Forelimb muscle (tissue), 1 donor: ENCODE measurements at places on chromosomes 7 and 10. TPM values are rescaled to one million over a fixed set of nuclear protein-coding genes. Genes with fewer than 3 reads are reported as not detected.

DNA sequence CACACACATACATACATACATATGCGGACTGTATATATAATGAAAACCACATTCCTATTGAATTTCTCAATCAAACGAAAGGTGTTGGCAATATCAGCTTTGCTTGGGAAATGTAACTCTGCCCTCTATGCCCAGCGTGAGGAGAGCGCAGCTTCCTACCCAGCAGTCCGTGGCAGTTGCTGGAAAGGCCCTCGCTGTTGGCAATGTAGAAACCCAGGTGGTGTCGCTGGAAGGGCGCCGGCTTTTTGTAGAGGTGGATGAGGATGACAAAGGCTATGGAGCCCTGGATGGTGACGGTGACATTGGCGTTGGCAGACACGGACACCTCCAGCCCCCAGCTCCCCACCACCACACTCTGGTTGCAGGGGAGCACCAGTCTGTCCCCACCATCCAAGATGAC lies 100.9 kb downstream of the ITIH5 start:
- DNase-seq: no peak

GRCh38 chr7:104791080-104791479 lies 222.9 kb upstream of the KMT2E start:
- DNase-seq: no peak

DNA sequence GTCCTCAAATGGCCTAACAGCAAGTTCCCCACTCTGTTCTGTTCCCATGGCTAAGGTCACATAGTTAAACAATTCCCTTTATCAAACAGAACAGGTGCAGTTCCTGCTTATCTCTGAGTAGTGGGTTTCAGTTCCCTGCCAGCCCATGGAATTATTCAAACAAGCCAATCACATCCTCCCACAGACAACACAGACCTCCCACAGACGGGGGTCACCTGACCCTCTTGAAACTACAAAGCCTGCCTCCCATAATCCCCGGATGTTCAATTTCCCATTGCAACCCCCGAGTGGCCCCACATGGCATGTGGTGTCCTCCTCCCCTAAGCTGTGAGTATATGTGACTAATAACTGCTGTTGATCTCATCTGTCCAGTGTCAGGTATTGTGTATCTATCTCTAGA lies 64.1 kb downstream of the TMEM168 start:
- DNase-seq: no peak

- no peak for DNase-seq
Observed at GRCh38 chr7:39184391-39184790, 206.7 kb downstream of the POU6F2 start.

DNA sequence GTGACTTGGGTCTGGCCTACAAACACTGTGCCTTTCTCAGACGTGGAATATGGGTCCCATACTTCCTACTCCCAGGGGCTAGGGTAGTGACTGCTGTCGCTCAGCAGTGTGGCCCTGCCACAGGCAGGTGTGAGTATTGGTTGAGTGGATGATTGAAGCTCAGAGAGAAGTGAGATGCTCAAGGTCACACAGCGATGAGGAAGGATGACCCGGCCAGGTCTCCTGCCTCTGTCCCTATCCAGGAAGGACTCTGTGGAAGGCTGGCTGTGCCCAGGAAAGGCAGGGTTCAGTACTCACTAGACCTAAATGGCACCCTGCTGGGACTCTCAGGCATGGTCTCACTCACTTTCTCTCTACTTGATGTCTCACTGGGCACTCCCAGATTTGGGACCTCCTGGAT lies 2.8 kb downstream of the PRF1 start:
- DNase-seq: no peak

The MYH16 gene
- 0.18 TPM for polyA plus RNA-seq

DNA sequence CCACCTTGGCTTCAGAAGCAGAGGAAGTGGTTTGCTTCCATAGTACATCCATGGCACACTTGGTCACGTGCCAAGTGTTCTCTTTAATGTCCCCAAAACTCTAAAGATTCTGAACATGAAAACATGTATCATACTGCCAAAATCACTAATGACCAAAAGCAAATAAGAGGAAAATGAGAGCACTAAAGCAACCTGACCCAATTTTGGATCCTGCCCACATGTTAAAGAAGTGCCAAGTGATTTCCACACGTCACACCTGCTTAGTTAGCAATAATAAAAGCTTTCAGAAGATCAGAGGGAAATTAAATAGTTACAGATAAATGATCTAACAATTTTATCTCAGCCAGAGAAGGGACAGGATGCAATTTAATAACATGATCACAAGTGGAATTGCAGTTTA lies 1170.0 kb downstream of the XPNPEP1 start:
- no peak for DNase-seq

DNA sequence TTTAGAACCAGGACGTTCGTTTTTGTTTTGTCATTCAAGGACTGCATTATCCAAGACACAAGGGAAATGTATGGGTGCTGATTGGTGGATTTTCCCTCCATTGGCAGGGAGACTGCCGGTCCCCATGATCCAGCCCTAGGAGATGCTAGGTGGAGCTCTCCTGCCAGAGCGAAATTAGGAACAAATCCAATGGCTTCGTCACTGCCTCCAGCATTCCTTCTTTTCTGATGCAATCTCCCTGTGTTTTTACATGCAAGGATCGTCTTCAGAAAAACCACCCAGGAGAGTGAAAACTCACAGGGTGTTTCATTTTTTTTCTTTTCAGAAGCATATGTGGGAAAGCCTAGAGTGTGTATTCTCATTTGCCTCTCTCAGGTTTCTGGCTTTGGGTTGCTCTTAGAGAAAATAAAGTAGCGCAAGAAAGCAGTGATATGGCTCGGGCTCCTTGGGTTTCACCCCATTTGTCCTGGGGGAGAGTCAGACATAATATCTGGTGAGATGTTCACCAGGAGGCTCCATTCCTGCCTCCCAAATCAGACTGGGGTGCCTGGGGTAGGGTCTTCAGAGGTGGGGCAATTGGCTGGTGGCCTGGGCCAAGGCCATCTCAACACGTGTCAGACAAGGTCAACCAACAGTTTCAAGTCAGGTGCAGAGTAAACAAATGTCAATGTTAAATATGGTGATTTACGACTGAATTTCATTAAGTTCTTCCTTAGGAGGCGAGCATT lies 450.9 kb upstream of the MKI67 start:
- DNase-seq: peak; percentile 64

The ACBD7 gene
- polyA plus RNA-seq: 0.94 TPM

The TRUB1 gene
- polyA plus RNA-seq: 18.9 TPM

GRCh38 chr7:1943933-1944618 lies 274.0 kb downstream of the ELFN1 start:
- no peak for DNase-seq

GRCh38 chr10:69968830-69969229 lies 83.8 kb upstream of the MACROH2A2 start:
- DNase-seq: no peak

GRCh38 chr10:84232376-84232775 lies 7.0 kb upstream of the LRIT2 start:
- DNase-seq: no peak

The GRID1 gene
- polyA plus RNA-seq: 3.8 TPM

GRCh38 chr10:121864653-121865052 lies 63.2 kb downstream of the ATE1 start:
- DNase-seq: no peak

DNA sequence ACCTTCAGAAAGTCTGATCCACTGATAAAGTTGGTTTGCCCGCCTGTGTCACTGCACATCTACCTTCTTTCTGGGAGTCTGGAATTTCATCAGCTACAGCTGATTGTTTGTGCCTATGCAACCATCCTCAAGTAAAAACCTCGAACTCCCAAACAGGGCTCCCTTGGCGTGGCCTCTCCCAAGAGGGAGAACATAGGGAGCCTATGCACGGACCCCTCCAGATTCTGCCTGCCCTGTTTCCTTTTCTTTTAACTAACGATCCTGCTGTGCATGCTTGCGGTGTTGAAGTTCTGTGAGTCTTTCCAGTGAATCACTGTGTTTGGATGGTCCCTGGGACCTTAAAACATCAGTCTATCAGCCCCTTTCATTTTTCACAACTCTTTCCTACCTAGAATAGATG lies 226.9 kb upstream of the SEMA3D start:
- DNase-seq: no peak

The IKZF1 gene
- 1.4 TPM for polyA plus RNA-seq

The UTF1 gene
- polyA plus RNA-seq: not detected

- DNase-seq: peak; percentile 83
Observed at GRCh38 chr10:19819419-19820033, 3.3 kb downstream of the PLXDC2 start.

- DNase-seq: no peak
Observed at GRCh38 chr7:30986738-30987137, 23.0 kb downstream of the GHRHR start.

DNA sequence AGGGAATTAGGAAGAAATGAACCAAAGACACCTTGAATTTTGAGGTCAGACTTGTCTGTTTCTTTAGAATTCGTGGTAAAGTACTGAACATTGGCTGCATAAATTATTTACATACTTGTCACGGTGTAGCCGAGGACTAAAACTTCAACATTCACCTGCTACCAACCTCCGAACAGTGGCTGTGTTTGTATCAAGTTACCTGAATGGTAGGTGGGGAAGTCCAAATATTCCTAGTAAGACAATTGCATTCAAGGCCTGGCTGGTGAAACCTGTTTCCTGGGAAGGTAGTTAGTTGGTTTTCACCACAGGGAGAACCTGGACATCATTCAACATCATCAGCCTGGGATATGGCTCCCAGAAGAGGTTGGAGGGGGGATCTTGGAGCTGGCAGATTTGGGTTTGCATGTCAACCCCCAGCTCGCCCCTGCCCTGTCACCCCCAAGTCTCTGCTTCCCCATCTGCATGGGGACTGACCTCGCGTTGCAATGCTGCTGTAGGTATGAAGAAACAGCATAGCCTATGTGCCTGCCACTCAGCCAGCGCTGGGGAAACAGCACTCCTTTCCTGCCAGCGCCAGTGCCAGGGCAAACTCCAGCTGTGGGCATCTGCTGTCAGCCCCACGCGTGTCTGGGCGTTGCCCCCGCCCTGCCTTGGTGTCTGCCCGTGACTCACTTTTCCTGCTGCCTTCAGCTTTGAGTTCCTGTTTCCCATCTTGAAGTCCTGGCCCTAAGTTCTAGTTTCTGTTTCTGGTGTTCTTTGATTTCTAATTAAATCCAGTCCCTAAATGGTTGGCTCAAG lies 12.7 kb upstream of the LARP4B start:
- no peak for DNase-seq

- DNase-seq: no peak
Observed at GRCh38 chr10:95877881-95878280, 29.9 kb upstream of the CC2D2B start.

GRCh38 chr7:114936471-114936870 lies 14.6 kb downstream of the MDFIC start:
- no peak for DNase-seq

- DNase-seq: peak; percentile 82
Observed at GRCh38 chr10:44864637-44865288, 46.4 kb upstream of the TMEM72 start.

The PODXL gene
- polyA plus RNA-seq: 75.3 TPM

The NUB1 gene
- polyA plus RNA-seq: 35.5 TPM

- DNase-seq: no peak
Observed at GRCh38 chr7:11175887-11176286, 202.2 kb downstream of the PHF14 start.

The SLC13A1 gene
- polyA plus RNA-seq: not detected

The RARRES2 gene
- 47.9 TPM for polyA plus RNA-seq

DNA sequence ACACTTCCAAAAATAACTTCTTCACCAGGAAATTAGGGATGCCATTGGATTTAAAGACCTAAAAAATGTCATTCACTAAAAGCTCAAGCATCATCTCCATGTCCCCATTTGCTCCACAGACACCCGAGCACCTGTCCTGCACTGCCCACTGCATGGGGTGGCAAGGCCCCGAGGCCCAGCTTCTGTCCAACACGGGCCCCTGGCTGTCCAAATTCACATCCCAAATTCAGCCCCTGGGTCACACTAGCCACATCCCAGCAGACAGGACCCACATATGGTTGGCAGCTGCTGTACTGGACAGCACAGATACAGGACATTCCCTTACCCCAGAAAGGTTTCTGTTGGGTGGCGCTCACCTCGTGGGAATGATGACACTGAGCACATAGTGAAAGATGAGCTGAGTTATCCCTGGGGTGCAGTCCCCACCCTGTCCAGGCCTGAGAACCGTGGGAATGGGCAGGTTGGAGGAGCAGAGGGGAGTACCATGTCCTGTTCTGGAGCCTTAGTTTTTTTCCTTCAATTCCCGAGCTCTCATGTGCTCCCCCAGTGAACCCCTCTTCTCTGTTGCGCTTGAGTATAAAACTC lies 55.3 kb downstream of the CSGALNACT2 start:
- no peak for DNase-seq

GRCh38 chr7:106885652-106886051 lies 20.6 kb downstream of the PIK3CG start:
- no peak for DNase-seq

DNA sequence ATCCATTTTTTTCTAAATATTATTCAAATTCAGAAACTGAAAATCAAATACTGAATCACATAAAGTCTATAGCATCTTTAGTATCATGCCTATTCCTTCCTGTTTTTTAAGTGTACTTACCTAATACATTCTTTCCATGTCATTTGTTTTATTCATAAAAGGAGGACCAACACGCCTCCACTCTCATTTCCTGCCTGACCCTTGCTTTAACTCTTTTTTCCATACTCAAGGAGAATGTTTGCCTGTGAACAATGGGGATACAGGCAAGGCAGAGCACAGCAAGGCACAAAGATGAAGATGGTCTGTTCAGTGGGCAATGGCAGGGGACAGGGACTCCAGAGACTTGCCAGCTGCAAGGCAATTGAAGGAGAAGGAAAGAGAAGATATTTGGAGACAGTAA lies 121.2 kb upstream of the FEZF1 start:
- no peak for DNase-seq

The ZNF804B gene
- polyA plus RNA-seq: not detected

DNA sequence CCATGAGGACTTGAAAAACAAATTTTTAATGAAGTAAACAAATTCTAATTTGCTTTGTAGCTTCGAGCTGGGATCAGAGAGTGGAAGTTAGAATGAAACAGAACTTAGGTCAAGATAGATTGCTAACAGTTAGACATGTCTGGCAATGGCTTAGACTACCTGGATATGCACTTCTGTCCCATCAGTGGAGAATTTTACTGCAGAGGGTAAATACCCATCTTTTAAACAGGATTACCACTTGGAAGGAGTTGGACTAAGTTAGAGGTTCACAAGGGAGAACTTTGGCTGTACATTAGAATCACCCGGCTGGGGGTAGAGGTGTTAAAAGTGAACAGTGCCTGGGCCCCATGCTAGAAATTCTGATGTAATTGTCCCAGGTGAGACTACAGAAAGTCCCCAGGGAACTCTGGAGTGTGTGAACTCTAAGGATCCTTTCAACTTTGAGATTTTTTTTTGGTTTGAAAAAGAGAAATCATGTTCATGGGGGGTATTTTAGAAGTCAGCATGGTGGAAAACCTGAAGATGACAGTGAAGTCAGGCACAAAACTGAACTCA lies 35.5 kb downstream of the ENTPD1 start:
- DNase-seq: no peak

- no peak for DNase-seq
Observed at GRCh38 chr10:120646738-120647456, 189.9 kb downstream of the PLPP4 start.

DNA sequence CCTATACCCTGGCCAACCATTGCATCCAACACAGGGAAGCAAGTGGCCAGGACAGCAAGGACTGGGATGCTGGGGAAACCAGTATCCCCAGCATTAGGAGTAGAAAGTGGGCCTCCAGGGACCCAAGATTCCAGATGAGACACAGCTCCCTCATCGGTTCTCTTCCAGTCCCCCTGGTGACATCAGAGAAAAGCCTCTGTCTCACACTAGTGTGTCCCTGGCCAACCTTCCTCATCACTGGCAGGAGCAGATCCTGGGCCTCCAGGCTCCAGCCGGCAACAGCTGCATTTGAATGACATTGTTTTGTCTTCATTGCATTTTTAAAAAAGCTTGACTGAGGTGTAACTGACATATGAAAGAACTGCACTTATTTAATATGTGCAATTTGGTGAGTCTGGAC lies 177.3 kb upstream of the LYZL2 start:
- no peak for DNase-seq

The SPDYE16 gene
- 2.7 TPM for polyA plus RNA-seq
